CD8-positive, alpha-beta memory T cell (primary cell): ENCODE measurements at places on chromosomes 11 and 22. TPM values are rescaled to one million over a fixed set of nuclear protein-coding genes. Genes with fewer than 3 reads are reported as not detected.

Gene CRYBB2
- polyA plus RNA-seq, result not detected

Gene NLRP6
- polyA plus RNA-seq, result 11.7 TPM

GRCh38 chr22:19957445-19957844 is 15.8 kb upstream of the TXNRD2 start:
- H3K27me3 ChIP-seq, result no peaks in the 10 kb centered on the region
- no peak for DNase-seq
- H3K4me3 ChIP-seq, result no peak overlapping the region
- peaks cover 20% of the 10 kb centered on the region for H3K4me1 ChIP-seq

DNA sequence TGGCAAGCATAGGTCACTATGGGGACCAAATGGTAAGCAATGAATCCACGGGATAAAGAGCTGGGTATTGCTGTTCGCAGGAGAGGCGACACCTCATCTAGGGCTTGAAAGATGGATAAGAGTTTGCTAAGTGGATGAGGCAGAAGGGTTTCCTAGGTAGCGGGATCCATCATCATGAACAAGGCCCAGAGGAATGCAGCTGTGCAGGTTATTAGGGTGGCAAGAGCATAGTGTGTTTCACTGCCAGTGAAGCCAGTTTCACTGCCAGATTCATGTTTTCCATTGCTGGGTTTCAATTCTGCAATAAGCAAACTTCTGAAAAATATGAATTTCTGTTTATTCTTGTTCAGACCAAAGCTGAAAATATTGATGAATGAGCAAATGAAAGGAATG is 27.2 kb downstream of the WEE1 start:
- H3K4me1 ChIP-seq, result peaks cover 20% of the 10 kb centered on the region
- DNase-seq, result no peak
- H3K4me3 ChIP-seq, result no peak overlapping the region
- no peaks in the 10 kb centered on the region for H3K27me3 ChIP-seq

Gene GUCY1A2
- polyA plus RNA-seq, result not detected

Gene EP300
- polyA plus RNA-seq, result 24.4 TPM

- DNase-seq, result no peak
- H3K27me3 ChIP-seq, result no peaks in the 10 kb centered on the region
- no peak overlapping the region for H3K4me3 ChIP-seq
- no peak overlapping the region for H3K27ac ChIP-seq
- H3K36me3 ChIP-seq, result no peaks in the 10 kb centered on the region
- H3K4me1 ChIP-seq, result no peaks in the 10 kb centered on the region
These were observed 261.4 kb upstream of the ISX start for GRCh38 chr22:34804604-34805003.

GRCh38 chr11:69171476-69172240 is 15.9 kb downstream of the SMIM38 start:
- H3K27ac ChIP-seq, result no peak overlapping the region
- DNase-seq, result no peak
- no peaks in the 10 kb centered on the region for H3K36me3 ChIP-seq
- H3K27me3 ChIP-seq, result no peaks in the 10 kb centered on the region

Gene LRRC10B
- polyA plus RNA-seq, result not detected

DNA sequence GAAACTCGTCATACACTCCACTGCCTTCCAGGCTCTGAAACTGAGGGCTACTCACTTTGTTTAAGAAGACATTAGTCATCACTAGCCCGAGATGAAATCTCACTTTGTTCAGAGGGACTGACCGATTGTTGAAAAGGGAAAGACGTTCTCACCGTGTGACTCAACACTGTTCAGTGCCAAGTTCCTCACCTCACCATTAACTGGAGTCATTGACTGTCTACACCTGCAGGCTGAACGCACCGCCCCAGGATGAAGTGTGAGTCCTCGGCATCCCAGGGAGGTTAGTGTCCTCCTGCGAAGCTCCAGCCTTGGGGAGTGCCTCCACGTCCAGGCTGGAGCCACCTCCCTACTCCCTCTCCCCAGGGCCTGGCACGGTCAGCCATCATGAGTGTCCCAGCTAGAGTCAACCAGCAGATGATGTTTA is 30.4 kb downstream of the FADD start:
- no peaks in the 10 kb centered on the region for H3K4me1 ChIP-seq
- H3K36me3 ChIP-seq, result no peaks in the 10 kb centered on the region
- no peak for DNase-seq
- H3K4me3 ChIP-seq, result no peak overlapping the region
- H3K27me3 ChIP-seq, result no peaks in the 10 kb centered on the region

Gene C11orf87
- polyA plus RNA-seq, result not detected

Gene C11orf16
- polyA plus RNA-seq, result not detected

Gene NRGN
- polyA plus RNA-seq, result not detected

DNA sequence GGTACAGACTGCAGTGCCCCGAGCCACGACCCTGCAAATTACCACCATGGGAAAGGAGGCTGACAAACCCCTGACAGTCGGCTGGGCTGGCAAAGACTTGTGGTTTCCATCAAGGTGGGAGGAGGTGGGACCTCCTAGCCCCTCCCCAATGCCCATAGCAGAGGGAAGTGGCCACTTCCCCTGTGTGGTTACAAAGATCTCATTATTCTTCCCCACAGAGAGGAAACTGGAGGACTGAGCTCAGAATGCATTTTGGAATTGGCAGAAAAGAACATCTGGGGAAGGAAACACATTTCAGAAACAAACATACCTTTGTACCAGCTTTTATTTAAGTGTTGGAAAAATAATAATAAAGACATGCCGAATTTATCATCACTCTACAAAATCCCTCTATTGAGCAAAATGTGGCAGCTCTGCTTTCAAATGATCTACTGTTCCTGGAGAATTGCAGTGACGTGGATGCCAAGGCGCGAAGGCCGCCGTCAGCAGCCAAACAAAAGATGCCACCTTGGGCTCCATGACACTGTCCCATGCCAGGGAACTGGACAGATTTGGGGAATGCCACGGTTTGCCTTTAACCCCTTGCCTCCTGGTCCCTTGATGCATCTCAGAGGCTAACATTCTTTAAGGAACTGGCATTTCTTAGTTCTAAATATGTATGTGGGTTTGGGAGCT is 169.6 kb downstream of the CRYBB2 start:
- H3K36me3 ChIP-seq, result no peaks in the 10 kb centered on the region
- H3K27ac ChIP-seq, result no peak overlapping the region
- no peaks in the 10 kb centered on the region for H3K27me3 ChIP-seq
- DNase-seq, result peak; percentile 28
- H3K4me1 ChIP-seq, result peaks cover 46% of the 10 kb centered on the region
- H3K4me3 ChIP-seq, result no peak overlapping the region

DNA sequence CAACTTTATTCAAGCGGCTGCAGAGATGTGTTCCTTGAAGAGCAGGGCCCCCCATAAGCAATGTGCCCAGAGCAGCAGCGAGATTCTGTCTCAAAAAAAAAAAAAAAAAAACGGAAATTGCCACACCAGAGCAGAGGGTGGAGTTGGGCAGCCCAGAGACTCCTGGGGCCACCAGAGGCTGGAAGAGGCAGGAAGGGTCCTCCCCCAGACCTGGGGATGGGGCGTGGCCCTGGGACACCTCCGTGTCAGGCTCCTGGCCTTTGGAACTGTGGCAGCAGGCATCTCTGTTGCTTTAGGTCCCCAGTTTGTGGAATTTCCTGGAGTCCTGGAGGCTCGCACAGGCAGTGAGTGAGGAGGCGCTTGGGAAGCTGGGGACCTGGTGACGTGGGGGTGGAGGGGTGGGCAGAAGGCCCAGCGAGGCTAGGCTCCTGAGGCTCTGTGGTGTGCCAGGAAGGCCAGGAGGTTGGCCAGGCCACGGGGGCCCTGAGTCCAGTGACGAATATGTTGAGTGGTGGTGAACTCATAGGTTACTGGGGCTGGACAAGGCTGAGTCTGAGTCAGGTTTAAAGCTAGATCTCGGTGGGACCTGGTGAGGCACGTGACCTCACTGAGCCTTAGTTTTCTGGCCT is 735.6 kb downstream of the BRD1 start:
- H3K4me3 ChIP-seq, result no peak overlapping the region
- H3K27me3 ChIP-seq, result no peaks in the 10 kb centered on the region
- H3K4me1 ChIP-seq, result no peaks in the 10 kb centered on the region
- H3K36me3 ChIP-seq, result no peaks in the 10 kb centered on the region
- DNase-seq, result no peak
